ENCODE measurements at places on chromosomes 5 and 9. TPM values are rescaled to one million over a fixed set of nuclear protein-coding genes. Genes with fewer than 3 reads are reported as not detected.
A peak's percentile ranks its signal among the peaks of the same experiment; 100 is the strongest.

DNA sequence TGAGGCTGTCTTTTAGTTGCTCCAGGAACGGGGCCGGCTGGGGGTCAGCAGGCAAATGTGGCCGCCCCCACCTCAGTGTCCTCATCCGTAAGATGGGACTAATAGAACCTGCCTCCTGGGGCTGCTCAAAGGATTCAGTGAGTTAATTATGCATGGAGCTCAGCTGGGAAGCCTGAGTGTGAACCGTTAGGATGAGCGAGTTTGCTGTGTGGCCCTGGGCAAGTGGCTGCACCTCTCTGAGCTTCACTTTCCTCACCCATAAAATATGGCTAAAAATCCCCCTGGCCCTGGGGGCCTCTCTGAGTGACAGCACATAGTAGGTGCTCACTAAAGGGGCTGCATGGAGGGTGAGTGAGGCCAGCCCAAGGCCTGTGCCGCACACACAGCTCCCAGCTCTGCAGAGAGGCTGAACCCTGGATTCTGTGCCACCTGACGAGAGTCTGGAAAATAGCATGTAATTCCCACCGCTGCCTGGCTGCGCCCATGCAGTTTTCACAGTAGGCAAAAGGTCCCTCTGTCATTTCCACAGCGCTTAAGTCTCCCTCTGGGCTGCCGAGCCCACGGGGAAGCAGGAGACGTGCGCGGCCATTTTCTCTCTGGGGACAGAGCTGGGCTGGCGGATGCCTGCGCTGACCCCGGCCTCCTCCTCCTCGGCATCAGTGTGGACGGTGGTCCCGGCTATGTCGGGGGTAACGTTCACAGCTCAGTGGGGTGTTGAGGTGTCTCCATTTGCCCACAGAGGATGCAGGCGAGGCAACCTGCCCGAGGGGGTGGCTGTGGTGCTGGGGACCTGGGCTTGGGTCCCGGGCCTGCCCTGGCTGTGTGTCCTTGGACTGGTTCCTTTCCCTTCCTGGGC lies 18.2 kb downstream of the ASS1 start:
- DNase-seq, result no peak

- no peak for DNase-seq
Observed at GRCh38 chr5:4880304-4880741, 259.8 kb upstream of the ADAMTS16 start.

DNA sequence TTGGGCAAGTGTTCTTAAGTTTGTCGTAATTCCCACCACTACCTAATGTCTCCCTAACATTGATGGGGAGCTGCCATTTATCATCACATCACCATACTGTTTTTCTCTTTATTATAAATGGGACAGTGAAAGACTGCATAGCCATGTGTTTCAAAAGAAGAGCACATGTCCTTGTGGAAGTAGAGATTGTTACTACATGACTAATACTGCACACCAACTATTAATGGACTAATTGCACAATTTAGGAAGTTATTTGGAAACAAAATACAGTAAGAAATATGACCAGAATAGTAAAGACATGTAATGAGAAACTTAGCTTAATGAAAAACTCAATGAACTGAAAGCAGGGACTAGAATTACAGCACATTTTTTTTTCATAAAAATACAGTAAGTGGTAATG lies 12.0 kb upstream of the ELOVL7 start:
- DNase-seq, result no peak

DNA sequence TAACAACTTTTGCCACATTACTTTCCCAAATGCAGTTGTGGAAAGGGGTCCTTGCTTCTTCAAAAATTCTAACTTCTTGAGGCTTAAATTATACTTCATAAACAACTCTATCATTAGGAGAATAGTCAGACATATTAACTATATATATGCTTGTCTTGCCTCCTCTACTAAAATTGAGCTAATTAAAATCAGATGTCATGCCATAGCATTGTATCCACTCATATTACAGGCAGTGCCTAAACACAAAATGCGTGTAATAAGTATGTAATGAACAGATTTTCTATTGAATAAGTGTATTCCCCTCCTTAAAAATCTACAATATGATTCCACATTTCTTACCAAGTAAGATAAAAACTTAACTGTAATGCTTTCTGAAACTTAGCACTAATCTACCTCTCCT lies 204.5 kb downstream of the PLK2 start:
- DNase-seq, result no peak

- DNase-seq, result no peak
Observed at GRCh38 chr5:39464088-39464487, 39.3 kb upstream of the DAB2 start.

GRCh38 chr5:81688215-81688614 lies 62.7 kb downstream of the SSBP2 start:
- no peak for DNase-seq

- no peak for DNase-seq
Observed at GRCh38 chr5:62977661-62978060, 399.0 kb downstream of the LRRC70 start.

DNA sequence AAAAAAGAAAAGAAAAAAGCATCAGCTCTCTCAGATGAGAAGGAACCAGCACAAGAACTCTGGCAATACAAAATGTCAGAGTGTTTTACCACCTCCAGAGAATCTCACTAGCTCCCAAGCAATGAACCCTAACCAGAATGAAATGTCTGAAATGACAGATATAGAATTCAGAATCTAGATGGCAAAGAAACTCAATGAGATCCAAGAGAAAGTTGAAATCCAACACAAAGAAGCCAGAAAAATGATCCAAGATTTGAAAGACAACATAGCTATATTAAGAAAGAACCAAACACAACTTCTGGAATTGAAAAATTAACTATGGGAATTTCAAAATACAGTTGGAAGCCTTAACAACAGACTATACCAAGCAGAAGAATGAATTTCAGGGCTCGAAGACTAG lies 396.3 kb downstream of the PDE4D start:
- DNase-seq, result no peak

DNA sequence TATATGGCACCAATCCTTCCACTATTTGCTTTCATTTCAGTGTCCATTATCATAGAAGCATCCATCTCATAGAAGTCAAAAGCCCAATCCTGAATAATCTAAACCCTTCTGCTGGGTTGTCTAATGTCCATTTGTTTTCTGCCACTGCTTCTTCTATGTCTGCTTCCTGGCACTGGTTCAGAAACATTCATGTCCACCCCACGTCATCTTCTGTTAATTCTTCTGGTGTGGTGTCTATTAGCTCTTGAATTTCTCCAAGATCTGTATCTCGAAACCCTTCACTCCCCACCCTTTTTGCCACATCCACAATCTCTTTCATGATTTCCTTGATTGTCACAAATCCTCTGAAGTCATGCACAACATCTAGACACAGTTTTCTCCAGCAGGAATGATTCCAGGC lies 23.2 kb upstream of the GOLGA1 start:
- no peak for DNase-seq

GRCh38 chr5:134813407-134813806 lies 32.4 kb upstream of the C5orf24 start:
- no peak for DNase-seq

DNA sequence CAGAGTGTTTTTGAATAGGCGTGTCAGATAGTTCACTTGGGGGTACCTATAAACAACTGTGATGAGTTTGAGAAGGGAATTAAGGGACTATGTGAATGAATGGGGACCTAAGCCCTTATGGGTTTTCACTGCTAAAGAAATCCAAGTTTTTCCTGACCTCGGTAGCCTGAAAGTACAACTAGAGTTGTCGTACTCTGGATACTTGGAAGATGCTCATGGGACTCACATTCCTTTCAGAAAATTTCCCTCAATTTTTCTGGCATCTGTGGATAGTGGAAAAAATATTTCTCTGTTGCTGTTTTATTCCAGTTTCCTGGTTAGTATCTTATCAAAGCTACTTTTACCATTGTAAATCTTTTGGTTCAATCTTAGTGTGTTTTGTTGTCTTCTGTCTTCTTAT lies 1112.3 kb upstream of the SEMA6A start:
- DNase-seq, result no peak

- DNase-seq, result no peak
Observed at GRCh38 chr9:72154468-72155285, 5.4 kb downstream of the GDA start.

- no peak for DNase-seq
Observed at GRCh38 chr9:69382135-69382534, 57.1 kb downstream of the ENTREP1 start.

DNA sequence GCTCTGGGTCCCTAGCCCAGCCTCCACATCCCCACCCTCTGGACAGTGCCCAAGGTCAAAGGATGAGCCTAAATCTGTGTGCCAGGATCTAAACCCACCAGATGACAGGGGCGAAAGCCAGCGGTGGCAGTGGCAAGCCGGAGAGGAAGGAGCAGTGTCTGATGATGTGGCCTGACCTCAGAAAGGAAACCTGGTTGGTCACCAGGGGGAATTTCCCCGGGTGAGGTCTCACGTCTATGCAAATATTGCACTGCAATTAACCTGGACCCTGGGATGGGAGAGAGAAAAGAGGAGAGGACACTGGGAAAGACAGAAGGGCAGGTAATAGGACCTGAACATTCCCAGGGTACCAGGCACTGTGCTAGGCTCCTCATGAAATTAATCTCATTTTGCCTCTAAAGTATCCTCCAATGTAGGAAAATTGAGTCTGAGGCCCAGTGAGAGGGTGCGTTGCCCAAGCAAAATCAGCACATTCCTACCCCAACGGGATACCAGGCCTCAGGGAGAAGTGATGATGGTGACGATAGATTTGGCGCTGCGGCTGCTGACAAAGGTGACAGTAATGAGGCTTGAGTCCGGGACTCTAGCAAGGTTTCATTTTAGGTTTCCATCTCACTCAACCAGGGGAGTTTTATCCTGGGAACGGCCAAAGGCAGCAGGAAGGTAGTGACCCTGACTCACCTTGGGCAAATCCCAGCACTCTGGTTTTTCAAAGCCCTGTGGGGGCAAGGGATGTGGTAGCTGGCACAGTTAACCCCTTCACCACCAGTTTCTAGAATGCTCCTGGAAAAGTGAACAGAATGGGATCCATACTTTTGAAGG lies 13.4 kb upstream of the TNIP1 start:
- DNase-seq, result no peak

GRCh38 chr5:161372682-161373344 lies 173.7 kb downstream of the GABRB2 start:
- no peak for DNase-seq

- DNase-seq, result no peak
Observed at GRCh38 chr9:130478736-130479575, 34.2 kb downstream of the ASS1 start.

GRCh38 chr9:1972672-1973071 lies 42.5 kb upstream of the SMARCA2 start:
- no peak for DNase-seq

DNA sequence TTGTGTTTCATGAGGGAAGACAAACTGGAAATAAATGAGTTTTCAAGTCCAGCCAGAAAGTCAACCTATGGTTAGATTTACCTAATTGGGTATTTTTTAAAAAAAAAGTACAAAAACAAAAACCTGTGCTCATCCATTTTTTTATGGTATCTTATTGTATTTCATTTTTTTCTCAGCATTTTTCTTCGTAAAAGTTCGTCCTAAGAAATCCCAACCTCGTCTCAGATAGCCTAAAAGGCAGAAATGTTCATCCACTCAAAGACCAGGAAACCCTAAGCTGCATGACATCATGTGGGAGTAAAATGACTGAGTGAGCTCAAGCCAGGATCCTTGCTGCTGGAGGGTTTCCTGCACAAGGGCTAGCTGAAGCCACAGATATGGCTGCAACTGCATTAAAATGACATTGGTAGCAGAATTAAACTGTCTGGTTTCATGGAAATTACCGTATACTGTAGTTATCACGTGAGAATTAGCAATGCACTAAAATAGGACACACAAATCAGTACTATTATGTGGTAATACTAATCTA lies 70.4 kb downstream of the NFIB start:
- DNase-seq, result no peak

DNA sequence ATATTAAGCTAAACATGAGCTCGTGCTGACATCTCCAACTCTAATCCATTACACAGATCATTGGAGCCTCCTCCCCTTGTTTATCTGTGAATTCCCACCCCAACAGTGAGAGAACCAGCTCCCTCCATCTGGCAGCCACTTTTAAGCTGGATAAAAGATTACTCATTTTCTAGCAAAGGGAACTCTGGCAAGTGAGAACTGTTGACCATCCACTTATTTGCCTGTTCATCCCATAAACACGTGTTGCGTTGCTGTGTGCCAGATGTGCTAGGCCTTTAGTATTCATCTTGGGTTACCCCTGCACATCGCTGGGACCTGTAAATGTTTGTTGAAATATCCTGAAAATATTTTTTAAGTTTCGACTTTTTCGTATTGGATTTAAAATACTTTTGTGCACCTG lies 2.4 kb upstream of the TOR1A start:
- no peak for DNase-seq

- no peak for DNase-seq
Observed at GRCh38 chr5:30572279-30572678, 621.2 kb upstream of the CDH6 start.

- no peak for DNase-seq
Observed at GRCh38 chr9:131676431-131676972, 63.4 kb downstream of the RAPGEF1 start.

GRCh38 chr5:53580547-53580946 lies 20.1 kb downstream of the NDUFS4 start:
- no peak for DNase-seq

DNA sequence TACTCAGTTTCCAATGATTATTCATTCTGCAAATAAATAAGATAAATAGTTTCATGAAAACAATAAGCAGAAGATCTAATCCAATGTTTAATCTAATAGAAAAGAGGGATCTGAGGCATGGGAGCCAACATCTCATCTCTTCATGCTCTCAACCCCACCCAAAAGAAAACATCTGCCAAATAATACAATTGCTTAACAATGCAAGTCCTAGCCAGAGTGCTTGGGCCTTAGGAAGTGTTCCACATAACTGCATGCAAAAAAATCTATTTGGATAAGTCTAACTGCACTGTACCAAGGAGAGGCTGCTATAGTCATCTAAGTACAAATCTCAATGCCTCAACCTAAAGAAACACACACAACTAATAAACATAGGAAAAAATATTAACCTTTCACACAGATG lies 606.0 kb downstream of the CDH9 start:
- DNase-seq, result no peak

GRCh38 chr5:116374434-116374852 lies 200.2 kb downstream of the SEMA6A start:
- DNase-seq, result peak; percentile 37

The ZDHHC12 gene
- total RNA-seq, result 23.3 TPM

The OMD gene
- total RNA-seq, result 19.9 TPM

The TAF7 gene
- total RNA-seq, result 60.4 TPM

The C9 gene
- total RNA-seq, result not detected

The MYOZ3 gene
- not detected for total RNA-seq

The PCA3 gene
- total RNA-seq, result 0.65 TPM

The EIF4E1B gene
- total RNA-seq, result not detected

The PAEP gene
- total RNA-seq, result not detected

The CTSV gene
- not detected for total RNA-seq

The CARTPT gene
- total RNA-seq, result 7.4 TPM

Measured in esophagus muscularis mucosa (tissue), 4 donors.